Left renal pelvis (tissue), 4 donors: ENCODE measurements at places on chromosomes 12 and 14.

DNA sequence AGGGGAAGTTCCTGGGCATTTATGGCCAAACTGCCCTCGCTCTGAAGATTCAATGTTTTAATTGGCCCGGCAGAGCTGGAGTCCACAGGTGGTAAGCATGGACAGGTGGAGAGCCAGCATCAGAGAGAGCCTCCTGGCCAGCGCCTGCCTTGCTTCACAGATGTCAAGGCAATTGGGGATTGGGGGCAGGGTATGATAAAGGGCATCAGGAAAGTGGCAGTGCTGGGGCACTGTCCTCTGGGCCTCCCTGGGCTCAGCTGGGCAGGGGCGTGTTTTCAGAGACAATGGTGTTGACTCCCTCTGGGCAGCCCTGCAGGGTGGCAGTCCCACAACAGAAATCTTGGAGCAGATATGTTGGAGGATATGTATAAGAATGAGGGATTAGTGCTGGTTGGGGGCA lies 237.3 kb downstream of the CACNA1C start:
- DNase-seq = no peak

DNA sequence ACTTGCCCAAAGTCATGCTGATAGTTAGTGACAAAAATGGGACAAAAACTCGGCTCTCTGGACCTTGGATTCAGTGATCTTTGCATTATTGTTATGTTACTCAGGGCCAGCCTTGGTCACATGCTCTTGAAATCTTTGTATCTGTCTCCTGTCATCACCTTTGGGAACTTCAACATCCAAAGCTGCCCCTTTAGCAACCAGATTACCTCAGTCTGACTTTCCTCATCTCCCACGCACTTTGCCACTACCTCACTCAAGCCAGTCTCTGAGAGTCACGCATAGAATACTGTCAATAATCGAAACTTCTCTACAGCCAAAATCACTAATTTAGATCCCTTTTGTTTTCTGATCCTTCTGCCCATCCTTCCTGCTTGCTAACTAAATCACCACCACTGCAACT lies 90.8 kb upstream of the DAAM1 start:
- DNase-seq = no peak

DNA sequence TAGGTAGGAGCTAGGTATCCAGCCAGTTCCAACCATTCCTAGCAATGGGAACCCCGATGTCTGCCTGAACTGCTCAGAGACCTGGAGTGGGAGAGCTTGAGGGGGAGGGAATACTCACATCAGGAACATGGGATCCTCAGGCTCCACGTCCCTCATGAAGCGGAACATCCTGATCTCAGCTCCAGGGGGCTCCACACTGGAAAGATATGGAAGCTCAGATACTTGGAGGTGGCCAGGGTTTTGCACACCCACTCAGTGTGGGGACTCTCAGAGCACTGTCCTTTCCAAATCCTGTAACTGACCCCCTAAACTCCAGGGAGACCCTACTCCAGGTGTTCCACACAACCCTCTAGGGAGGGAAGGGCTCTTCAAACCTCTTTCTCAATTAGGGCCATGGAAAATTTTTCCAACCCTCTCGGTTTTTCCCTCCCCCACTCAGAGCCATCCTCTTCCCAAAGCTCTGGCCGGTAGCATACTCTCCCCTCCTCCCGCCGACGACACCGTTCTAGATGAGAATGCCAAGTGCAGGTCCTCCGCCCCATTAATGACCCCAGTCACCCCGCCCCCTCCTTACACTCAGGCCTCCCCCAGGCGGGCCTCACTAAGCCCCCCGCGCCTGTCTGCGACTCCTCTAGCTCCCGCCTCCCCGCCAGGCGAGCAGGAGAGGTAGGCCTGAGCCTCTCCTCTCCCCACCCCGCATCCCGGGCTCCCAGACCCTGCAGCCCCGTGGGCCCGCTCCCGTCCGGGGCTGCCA lies 597 bp downstream of the MLF2 start:
- DNase-seq = no peak

GRCh38 chr12:76024942-76025600 lies 6.5 kb downstream of the PHLDA1 start:
- DNase-seq = no peak

DNA sequence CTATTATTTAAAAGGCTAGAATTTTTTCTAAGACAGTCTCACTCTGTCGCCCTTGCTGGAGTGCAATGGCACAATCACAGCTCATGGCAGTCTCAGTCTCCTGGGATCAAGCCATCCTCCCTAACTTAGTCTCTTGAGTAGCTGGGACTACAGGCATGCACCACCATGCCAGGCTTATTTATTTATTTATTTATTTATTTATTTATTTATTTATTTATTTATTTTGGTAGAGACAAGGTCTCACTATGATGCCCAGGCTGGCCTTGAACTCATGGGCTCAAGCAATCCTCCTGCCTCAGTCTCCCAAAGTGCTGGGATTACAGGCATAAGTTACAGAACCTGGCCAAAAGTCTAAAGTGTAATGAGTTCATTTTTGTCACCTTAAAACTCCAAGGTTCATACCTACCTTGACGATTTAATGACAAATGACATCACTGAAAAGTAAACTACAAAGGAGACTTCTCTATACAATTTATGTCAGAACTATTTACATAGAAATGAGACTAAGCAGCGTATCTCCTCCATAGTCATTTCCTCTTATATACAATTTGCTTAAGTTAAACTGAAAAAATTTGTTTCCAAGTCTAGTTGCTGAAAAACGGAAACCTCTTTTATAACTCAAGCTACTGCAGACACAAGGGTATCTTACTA lies 78.2 kb downstream of the EPS8 start:
- DNase-seq = no peak

GRCh38 chr14:105294142-105294597 lies 6.6 kb downstream of the BRF1 start:
- DNase-seq = no peak

DNA sequence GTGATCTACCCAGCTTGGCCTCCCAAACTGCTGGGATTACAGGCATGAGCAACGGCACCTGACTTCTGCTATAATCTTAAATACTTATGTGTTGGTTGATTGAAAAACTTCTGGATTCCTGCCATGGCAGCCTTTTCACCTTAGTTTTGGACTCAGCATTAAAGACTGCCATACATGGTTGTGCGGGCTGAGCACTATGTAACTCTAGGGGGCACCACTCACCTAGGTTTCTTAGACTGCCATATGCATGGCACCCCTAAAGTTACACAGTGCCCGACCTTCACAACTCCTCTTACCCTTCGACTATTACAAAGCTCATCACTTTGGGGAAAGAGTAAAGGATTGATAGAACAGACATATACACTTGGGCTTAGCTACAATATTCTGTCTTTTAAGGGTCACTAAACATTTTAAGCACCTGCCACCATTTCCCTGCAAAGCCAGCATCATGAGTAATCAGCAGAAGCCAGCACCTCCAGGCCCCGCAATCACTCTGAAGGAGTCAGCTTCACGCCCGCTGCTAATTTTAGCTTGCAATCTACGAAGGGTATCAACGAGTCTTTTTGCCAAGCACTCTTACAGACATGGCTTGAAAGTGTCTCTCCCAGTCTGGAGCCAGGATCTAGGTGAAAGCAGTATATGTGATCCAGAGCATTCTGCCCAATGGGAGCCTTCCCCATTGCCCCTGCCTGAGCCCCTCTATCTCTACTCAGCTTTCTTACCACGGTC lies 59.8 kb downstream of the SUDS3 start:
- DNase-seq = no peak

DNA sequence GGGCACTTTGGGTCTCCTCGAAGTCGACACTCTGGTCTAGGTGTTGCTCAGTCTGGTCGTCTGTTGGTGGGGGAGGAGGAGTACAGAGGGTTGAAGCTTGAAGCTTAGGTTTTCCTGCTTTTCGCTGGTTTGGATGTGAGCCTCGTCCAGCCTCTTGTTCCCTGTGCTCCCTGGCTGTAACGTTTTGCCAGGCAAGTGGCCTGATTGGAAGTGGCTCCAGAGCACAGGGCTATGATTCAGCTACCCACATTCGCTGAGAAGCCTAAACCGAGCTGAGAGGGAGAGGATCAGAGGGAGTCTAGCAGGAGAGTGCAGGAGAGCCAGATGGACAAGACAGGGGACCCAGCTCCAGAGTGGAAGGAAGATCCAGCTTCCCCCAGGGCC lies 6.1 kb downstream of the HOXC10 start:
- DNase-seq = no peak

DNA sequence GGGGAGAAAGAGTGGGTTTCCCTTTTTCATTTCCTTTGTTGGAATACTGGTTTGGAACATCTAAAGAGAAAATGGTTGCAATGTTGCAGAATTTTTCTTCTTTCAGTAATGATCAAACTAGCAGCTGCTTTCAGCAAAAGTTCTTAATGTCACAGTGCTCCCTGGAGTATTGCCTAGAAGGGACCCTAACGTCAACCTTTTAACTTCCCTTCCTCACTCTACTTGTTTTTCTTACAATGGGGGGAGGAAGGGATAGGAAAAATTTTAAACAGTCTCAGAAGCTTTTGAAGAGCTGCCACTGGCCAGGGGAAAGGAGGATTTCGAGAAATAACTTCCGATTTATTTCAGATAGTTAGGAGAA lies 521.8 kb downstream of the MED13L start:
- no peak for DNase-seq

DNA sequence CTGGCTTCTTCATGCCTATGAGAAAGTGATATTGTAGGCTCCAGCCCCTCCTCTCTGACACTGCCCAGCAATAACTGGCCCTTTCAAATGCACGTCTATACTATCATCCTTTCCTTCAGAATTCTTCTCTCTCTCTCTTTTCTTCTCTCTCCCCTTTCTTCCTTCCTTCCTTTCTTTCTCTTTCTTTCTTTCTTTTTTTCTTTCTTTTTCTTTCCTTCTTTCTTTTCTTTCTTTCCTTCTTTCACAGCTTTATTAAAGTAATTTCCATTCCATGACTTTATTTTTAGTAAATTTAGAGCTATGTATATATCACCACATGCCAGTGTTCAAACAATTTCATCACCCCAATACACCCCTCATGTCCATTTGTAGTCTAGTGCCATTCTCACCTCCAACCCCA lies 302.1 kb downstream of the RPAP3 start:
- DNase-seq = no peak

GRCh38 chr14:100522616-100523099 lies 64.6 kb downstream of the BEGAIN start:
- DNase-seq = no peak

DNA sequence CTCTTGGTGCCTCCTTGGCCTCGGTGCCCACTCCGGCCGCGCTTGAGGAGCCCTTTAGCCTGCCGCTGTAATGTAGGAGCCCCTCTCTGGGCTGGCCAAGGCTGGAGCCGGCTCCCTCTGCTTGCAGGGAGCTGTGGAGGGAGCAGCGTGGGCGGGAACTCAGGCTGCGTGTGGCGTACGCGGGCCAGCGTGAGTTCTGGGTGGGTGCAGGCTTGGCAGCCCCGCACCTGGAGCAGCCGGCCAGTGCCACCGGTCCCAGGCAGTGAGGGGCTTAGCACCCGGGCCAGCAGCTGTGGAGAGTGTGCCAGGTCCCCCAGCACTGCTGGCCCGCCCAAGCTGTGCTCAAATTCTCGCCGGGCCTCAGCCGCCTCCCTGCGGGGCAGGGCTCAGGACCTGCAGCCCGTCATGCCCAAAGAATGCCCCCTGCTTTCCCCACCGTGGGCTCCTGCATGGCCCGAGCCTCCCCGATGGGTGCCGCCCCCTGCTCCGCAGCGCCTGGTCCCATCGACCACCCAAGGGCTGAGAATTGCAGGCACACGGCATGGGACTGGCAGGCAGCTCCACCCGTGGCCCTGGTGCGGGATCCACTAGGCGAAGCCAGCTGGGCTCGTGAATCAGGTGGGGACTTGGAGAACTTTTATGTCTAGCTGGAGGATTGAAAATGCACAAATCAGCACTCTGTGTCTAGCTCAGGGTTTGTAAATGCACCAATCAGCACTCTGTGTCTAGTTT lies 129.2 kb downstream of the PAWR start:
- no peak for DNase-seq

DNA sequence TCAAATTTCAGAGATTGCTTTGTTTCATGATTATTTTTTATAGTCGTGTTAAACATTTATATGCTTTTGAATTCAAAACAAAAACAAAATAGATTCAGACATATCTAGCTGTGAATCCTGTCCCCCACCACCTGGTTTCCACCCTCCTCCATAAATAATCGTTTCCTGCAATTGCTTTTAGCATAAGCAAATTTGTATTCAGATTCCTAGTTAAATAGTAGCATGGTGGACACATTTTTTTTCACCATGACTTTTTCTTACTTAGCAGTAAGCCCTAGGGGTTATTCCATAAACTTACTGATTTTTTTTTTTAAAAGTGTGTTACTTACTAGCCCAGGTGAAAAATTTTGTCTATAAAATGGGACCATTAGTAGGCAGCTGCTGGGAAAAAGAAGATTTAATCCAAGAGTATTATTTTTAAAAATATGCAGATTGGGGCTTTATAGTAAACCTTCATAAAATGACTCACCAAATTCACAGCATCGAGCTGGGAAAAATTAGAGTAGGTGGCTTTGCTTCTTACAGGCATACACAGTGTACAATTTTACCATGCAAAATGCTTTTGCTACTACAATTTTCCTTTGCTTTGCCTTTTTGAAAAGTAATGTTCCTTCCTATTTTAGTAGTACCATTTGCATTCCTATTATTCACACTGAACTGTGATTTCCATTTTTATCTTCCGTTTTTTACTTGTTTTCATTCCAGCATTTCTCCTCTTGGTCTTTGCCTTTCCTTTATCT lies 117.8 kb downstream of the BTG1 start:
- no peak for DNase-seq

DNA sequence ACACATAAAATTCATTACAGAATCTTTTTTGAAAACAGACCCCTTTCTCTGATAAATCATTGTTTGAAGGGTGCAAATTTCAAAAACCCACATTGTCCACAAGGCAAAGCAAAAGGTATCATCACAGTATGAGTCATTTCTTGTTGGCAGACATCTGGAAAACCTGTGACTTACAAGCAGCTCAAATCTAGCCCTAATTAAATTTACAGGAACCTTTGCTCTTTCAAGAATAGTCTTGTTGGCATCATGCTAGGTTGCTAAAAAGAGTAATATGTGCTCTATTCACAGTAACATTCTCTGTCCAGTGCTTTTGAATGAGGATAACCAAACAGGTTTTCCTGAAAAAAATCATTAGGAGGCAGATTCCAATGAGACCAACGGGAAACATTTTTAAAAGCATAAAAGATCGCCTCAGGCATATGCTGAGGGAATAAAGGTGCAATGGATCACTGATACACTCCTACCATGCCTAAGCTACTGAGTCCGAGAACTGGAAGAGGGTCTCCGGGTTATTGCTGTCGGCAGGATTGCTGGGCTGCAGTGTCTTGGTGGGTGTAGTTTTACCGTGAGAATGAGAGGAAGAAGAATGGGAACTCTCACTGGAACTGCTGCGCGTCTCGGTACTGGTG lies 55.5 kb upstream of the TTC7B start:
- no peak for DNase-seq

- no peak for DNase-seq
Measured at GRCh38 chr14:60199321-60199720, 34.1 kb upstream of the DHRS7 start.

DNA sequence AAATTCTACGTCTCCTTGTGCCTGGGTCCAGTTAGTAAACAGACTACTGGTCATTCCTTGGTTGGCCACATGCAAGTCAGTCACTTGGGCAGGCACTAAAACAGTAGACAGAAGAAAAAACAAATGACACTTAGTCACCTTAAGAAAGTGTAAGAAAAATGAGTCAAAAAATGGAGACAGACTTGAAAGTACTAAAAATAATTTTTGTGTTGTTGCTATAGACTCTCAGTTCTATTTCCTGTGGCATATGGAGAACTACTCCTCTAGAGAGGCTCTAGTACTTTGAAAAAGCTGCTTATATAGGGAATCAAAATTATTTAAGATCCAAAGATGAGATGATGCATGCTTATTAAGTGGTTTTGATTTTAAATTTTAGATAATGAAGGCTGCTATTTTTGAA lies 56.0 kb downstream of the PTPRB start:
- no peak for DNase-seq

GRCh38 chr12:65948320-65949008 lies 124.2 kb downstream of the HMGA2 start:
- DNase-seq = no peak
